T1000 (cell line): ENCODE measurements at places on chromosomes 1 and 21.

DNA sequence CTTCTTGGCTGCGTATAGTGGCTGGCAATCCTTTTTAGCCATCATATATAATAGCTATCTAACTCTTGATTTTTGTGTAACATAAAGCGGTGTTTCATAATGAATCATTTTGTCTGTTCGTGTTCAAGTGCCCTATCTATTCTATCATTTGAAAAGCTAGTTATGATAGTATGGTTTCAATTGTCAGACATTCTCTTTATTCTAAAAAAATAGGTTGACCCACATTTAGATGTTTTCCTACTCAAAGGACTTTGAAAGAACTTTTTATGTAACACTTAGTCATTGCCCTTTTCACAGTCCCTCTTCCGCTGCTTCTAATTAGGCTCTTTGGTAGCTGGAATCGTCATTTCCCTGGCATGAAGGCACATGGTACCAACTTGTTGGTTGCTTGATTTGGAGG is 272.2 kb upstream of the B3GALT2 start:
- DNase-seq: no peak

DNA sequence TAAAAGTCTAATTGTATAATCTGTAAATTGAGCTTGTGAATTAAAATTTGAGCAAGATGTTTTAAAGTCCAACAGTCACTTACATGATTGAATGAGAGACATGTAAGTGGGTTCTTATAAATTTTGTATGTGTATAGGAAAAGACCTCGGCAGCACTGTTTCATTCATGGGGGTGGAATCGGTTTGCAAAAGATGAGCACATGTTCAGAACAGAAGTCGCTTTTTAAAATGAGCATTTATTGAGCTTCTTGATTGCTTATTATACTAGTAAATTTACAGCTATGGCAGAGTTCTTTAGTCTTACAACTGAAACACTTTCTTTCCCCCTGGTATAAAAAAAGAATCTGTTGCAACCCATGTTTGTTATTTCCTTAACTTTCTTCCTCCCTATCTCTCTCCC is 33.9 kb downstream of the ACTN2 start:
- no peak for DNase-seq

GRCh38 chr1:240174734-240175133 is 83.1 kb downstream of the FMN2 start:
- DNase-seq: no peak

- no peak for DNase-seq
Measured at GRCh38 chr1:159932296-159933285, 7.3 kb upstream of the TAGLN2 start.

- no peak for DNase-seq
Measured at GRCh38 chr1:184567637-184568036, 180.8 kb downstream of the C1orf21 start.
